ENCODE measurements at places on chromosomes 7 and 10.

- no peak for DNase-seq
These were observed 65.3 kb upstream of the WAC start for GRCh38 chr10:28467615-28468014.

DNA sequence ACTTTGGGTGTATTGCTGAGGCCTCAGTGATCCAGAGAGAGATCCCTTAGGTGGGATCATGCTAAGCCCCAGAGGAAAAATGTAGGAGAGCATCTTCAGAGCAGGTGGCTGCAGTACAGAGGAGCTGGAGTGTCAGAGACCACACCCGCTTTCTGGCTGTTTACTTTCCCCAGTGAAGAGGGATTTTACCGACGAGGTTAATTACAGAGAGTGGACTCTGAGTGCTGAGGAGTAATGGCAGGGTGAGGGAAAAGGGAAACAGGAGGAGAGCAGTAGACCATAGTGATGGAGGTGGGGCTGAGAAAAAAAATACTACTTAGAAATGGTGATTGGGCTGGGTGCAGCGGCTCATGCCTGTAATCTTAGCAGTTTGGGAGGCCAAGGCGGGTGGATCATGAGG, 43.3 kb upstream of the HBP1 start:
- no peak for DNase-seq

DNA sequence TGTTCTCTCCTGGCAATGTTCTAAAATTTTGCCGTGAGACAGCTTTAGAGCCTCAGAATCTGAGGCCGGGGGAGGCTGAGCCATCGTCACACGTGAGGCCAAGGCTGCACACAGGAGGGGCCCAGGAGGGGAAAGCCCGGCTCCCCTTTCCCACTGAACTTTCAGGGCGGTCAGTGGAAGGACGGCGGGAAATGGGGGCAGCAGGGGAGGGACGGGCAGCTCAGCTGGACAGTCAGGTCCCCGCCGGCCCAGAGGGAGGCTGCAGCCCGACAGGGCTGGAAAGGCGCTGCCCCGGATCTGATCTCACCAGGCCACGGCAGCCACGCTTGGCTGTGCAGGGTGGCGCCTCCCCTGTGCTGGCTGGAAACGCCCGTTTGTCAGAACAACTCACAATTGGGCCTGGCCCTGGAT, 43.3 kb upstream of the ADGRA1 start:
- DNase-seq: no peak

DNA sequence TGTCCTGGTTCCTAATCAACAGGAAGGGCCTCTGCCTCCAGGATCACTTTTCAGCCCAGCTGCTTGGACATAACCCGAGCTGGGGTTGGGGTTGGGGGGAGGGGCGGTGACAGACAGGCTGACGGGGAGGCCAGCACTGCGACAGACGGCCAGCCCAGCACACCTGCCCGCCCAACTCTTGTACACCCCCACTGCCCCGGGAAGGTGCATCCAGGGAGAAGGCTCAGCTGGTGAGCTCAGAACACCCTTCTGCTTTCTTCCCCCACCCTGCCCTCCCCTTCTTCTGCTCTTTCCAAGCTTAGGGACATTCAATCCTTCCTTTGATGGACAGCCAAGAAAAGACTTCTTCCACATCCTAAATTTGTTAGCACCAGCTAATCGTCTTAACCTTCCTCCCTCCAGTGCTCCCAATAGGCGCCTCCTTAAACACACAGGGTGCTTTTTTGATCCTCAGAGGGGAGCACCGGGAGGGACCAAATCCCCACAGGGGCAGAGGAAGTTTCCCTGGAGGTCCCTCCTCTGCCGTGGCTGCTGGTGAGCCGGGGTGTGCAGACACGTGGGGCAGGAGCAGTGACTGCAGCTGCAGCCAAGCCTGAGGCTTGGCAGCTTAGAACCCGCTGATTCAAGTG, 44.7 kb downstream of the COL13A1 start:
- DNase-seq: no peak

- DNase-seq: peak; percentile 43
These were observed 41.4 kb downstream of the NEURL1 start for GRCh38 chr10:103534621-103535498.

DNA sequence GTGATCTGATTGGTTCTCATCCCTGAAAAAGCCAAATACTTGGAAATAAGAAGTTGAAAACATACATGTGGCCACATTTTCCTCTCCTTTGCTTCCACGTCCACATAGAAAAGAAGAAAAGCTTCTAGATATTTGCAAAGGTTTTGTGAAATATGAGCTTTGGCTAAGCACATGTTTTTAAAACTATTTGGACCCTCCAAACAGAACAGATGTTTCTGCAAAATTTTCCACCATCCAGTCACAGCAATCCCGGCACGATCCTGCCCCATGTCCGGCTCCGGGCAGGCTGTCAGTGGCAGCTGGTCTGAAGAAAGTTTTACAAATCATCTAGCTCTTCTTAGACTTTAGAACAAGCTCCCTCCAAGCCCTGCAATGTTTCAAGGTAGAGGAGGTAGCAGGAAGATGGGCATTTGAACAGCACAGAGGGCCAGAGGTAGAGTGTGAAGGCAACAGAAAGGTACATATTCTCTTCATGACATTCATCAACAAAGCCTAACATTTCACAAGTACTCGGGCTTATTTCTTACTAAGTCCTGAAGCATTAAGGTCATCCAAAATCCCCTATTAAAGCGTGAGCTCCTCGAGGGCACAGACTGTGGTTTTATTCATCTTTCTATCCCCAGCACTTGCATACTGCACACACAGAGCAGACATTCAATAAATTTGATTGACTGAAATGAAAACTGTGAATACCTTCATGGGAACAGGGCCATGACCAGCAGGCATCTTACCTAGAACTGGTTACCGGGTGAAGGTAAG, 110.1 kb downstream of the JAZF1 start:
- DNase-seq: no peak

GRCh38 chr10:96584474-96584873, 2.3 kb downstream of the TM9SF3 start:
- no peak for DNase-seq

- no peak for DNase-seq
These were observed 509.7 kb downstream of the TCERG1L start for GRCh38 chr10:130801784-130802183.

- peak; percentile 41 for DNase-seq
These were observed 52.9 kb downstream of the VIPR2 start for GRCh38 chr7:159091480-159092475.

GRCh38 chr10:20494474-20494873, 402.6 kb downstream of the NEBL start:
- no peak for DNase-seq

DNA sequence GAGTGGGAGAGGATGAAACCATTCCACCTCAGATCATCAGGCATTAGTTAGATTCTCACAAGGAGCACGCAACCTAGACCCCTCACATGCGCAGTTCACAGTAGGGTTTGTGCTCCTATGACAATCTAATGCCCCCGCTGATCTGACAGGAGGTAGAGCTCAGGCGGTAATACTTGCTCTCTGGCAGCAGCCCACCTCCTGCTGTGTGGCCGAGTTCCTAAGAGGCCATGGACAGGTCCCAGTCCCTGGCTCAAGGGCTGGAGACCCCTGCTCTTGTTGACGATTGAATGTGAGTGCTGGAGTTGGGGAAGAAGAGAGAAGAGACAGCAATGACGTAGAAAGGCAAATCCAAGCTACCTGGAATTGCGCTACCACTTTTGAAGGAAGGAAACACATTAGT, 267.2 kb downstream of the TFEC start:
- no peak for DNase-seq

- DNase-seq: peak; percentile 26
These were observed 410.0 kb upstream of the MGMT start for GRCh38 chr10:129056734-129057689.

DNA sequence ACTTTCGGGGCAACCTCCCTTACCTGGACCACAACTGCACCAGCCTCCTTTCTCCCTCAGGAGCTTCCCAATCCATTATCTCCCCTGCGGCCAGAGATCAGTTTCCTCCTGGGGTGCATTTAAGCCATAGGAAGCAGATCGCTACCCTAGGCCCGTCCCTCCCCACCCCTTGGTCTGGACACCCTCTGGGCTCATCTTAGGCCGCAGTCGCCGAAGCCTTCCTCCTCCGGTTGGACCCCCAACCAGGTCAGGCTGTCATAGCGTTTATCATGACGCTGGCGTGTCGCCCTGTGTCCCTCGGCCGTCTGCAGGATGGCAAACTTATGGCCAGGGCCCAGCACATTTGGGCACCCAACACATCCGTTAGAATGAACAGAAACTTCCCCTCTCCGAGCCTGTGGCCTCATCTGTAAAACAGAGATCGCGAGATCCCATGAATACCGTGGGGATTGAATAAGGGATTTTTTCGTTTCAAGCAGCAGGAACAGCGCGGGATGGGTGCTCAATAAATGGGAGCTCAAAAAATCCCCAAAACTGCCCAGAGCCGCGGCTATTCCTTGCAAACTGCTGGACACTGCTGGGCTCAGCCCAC, 669 bp upstream of the AP5Z1 start:
- no peak for DNase-seq

DNA sequence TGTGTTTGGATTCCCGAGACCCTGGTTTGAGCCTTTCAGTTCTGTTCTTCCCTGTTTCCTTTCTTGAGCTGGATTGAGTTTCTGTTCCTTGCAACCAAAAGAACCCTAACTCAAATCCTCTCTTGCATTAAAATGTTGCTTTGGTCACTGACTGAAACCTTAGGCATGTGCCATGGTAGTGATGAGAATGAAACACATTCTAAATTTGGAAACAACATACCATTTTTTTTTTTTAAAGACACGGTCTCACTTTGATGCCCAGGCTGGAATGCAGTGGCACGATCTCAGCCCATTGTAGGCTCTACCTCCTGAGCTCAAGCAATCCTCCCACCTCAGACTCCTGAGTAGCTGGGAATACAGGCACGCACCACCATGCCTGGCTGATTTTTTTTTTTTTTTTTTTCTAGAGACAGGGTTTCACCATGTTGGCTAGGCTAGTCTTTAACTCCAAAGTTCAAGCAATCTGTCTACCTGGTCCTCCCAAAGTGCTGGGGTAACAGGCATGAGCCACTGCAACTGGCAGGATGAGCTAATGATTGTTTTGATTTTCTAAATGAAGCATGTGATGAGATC, 8.4 kb downstream of the THAP5 start:
- no peak for DNase-seq

GRCh38 chr10:30192846-30193608, 133.6 kb upstream of the JCAD start:
- DNase-seq: no peak

GRCh38 chr7:114554781-114555537, 140.3 kb downstream of the FOXP2 start:
- no peak for DNase-seq

DNA sequence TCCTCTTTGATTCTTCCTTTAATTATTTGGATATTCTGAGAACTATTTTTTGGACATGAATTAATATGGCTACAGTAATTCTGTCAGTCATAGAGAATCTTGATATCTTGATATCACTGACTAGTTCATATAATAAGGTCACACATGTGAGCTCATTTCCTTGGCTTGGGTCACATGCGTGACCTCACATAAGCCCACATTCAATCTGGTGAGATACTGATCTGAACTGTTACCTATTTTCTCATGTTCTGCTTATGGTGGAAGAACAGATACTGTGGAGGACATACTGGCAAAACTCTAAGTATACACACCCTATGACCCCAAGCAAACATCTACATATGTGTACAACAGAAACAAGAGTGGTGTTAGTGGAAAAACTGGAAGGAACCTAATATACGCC, 44.1 kb downstream of the CUL2 start:
- no peak for DNase-seq

DNA sequence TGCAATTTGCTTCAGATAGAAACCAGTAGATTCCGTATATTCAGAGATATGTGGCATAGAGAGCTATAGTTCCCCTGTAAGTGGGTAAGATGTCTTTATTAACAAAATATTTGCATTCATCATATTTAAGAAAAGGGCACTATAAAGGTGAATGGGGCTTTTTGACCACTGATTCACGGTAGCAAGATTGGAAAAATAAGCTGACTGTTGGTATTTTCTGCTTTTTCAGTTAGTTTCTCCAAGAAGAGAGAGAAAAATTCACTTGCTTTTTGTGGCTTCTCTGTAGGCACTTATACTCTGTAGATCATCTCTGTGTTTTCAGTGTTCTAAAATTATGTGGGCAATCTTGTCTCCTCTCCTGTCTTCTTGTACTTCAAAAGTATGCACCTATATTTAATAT, 245.1 kb downstream of the TWIST1 start:
- no peak for DNase-seq

- peak; percentile 70 for DNase-seq
These were observed 4.7 kb downstream of the NFE2L3 start for GRCh38 chr7:26156451-26157420.

DNA sequence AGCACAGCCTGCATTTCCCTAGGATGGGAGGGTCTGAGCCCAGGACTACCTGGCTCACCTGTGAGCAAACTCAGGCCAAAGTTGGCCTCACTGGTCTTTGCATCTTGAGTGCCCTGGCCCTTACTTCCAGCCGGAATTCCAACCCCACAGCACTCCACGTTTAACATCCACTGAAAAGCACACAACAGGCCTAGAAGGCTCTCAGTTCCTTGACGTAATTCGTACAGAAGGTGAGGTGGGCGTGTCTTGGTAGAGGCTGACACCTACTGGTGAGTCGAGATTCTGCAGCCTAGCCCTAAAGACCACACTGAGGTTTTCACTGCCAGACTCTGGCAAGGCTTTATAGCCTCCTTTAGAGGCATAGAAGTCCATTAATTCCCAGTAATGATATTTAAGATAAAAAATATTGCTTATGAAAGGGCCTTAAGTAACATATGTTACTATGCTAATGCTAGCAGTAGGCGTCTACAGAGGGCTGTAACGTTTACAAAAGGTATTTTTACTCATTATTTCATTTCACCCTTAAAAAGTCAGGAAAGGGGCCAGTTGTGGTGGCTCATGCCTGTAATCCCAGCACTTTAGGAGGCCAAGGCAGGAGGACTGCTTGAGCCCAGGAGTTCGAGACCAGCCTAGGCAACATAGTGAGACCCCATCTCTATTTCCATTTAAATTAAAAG, 95.8 kb downstream of the HIP1 start:
- DNase-seq: peak; percentile 80

- DNase-seq: no peak
These were observed 62.7 kb upstream of the ZPBP start for GRCh38 chr7:50155755-50156154.

- DNase-seq: no peak
These were observed 20.4 kb upstream of the TTYH3 start for GRCh38 chr7:2611401-2611800.

DNA sequence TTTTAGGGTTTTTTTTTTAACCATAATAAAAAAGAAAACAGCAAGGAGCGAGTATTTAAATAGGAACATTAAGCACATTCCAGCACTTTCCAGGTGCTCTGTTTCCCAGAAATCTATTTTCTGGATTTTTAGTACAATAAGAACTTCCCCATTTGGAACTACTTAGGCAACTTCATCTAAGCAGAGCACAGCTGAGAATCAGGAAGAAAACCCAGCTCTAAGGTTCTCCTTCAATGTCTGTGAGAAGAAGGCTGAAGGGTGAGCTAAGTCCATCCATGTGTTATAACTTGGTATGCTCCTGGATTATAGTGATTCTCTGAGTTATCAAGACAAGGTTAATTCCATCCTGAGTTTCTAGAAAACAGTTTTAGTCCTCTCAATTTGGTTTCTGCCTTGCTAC, 181.9 kb downstream of the CYP26A1 start:
- DNase-seq: no peak

Measured in islet precursor cell (in vitro differentiated cells).